Aortic smooth muscle cell (primary cell): ENCODE measurements at places on chromosomes 7 and 10. TPM values are rescaled to one million over a fixed set of nuclear protein-coding genes. Genes with fewer than 3 reads are reported as not detected.

The NOS3 gene
- total RNA-seq = 1.7 and 3.7 TPM in 2 replicates

The UNCX gene
- not detected in 2 replicates for total RNA-seq

The BAMBI gene
- total RNA-seq = 6.1 and 7.3 TPM in 2 replicates

The C10orf67 gene
- not detected in 2 replicates for total RNA-seq

The HOXA10 gene
- under 0.01 TPM in 2 replicates for total RNA-seq

The GARIN1A gene
- total RNA-seq = 0.92 and 1.6 TPM in 2 replicates

The DNAJC1 gene
- 47.6 and 48.9 TPM in 2 replicates for total RNA-seq

The AKR1D1 gene
- total RNA-seq = not detected in 2 replicates

The CDK14 gene
- 35.1 and 49.3 TPM in 2 replicates for total RNA-seq

The FAM25A gene
- total RNA-seq = not detected in 2 replicates

The H2BK1 gene
- not detected in 2 replicates for total RNA-seq

The ANK3 gene
- total RNA-seq = 317 and 464 TPM in 2 replicates

The STEAP1B gene
- total RNA-seq = 18.9 and 28.8 TPM in 2 replicates

The AKR1C4 gene
- not detected in 2 replicates for total RNA-seq

The ITGA8 gene
- total RNA-seq = 289 and 543 TPM in 2 replicates

The SYCE1 gene
- 0.19 TPM in 1 of 2 replicates, not detected in the other for total RNA-seq

The ZNF117 gene
- total RNA-seq = 3.6 and 4.7 TPM in 2 replicates

The RGR gene
- not detected in 2 replicates for total RNA-seq

The ZNF32 gene
- total RNA-seq = 36.9 and 42.7 TPM in 2 replicates

The FKBP6 gene
- total RNA-seq = not detected in 2 replicates

The ZDHHC4 gene
- total RNA-seq = 57.6 and 59.2 TPM in 2 replicates

The SVOPL gene
- total RNA-seq = not detected in 2 replicates

The EPHB6 gene
- total RNA-seq = 14.0 and 23.1 TPM in 2 replicates

The TMEM213 gene
- total RNA-seq = not detected in 2 replicates

The ACSM6 gene
- total RNA-seq = not detected in 2 replicates

The RET gene
- total RNA-seq = 0.13 TPM in 1 of 2 replicates, not detected in the other

The PTPRZ1 gene
- total RNA-seq = 0.12 TPM in 1 of 2 replicates, not detected in the other

The SPDYE1 gene
- not detected in 2 replicates for total RNA-seq
